Transverse colon (tissue), 4 donors: ENCODE measurements at places on chromosomes 3 and 15. TPM values are rescaled to one million over a fixed set of nuclear protein-coding genes. Genes with fewer than 3 reads are reported as not detected.

Gene SH2D7
- total RNA-seq = not detected

Gene IQCF5
- not detected for total RNA-seq

GRCh38 chr15:86538141-86538540 is 458.5 kb downstream of the AGBL1 start:
- no peak for DNase-seq

- no peak for DNase-seq
These were observed 56.9 kb downstream of the CACNA1D start for GRCh38 chr3:53551324-53551723.

- DNase-seq = no peak
These were observed 105.9 kb upstream of the AKAP13 start for GRCh38 chr15:85274315-85275050.

DNA sequence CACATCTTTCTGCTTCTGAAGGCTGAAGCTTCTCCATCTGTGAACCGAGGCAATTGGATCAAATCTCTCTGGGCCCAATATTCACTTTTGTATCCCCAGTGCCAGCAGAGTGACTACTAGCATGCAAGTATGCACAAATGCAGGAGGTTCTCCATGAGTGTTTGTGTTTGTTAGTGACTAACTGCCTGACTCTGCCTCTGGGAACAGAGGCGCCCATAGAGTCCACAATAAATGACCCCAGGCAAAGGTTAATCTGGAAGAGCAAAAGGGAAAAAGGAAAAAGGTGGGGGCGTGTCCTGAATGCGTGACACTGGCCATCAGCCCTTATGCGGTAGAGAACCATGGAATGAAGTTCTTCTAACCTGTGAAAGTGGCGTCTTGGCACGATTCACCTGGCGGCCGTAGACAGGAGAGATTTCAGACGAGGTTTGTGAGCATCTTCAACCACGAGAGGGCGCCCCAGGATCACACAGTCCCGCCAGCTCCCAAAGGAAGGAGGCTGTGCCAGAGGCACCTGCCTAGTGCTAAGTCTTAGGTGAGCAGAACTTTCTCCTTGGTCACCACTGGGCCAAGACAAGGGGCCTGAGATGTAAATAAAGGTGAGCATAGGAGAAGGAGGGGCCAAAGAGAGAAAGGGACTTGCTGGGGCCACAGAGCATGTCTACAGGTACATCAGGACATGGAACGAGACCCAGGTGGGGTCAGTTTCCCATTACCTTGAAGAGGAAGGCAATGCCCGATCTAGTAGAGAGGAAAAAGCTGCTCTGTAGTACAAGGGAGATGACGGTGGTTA is 44.2 kb downstream of the RBPMS2 start:
- DNase-seq = peak; percentile 91
